ENCODE measurements at places on chromosomes 6 and 20.
A peak's percentile ranks its signal among the peaks of the same experiment; 100 is the strongest.

DNA sequence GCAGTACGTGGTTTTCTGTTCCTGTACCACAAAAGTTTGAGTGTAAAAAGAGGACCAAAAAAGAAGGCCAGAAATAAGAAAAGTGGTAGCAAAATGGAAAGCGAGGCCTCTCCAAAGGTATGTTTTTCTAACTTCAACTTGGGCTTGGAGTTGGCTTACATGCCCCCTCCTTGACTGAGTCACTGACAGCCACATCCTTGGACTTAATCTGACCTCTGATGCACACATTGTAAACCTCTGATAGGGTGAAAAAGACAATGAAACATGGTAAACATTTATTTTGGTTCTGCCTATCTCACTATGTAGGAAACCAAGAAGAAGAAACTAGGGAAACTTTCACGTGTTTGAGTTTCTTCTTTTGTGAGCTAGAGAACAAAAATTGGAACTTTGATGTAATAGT, 503.2 kb upstream of the ID4 start:
- DNase-seq, result peak; percentile 45

GRCh38 chr6:139628270-139628669, 253.8 kb upstream of the CITED2 start:
- DNase-seq, result no peak

GRCh38 chr20:47774131-47774777, 11.0 kb downstream of the SULF2 start:
- DNase-seq, result no peak

DNA sequence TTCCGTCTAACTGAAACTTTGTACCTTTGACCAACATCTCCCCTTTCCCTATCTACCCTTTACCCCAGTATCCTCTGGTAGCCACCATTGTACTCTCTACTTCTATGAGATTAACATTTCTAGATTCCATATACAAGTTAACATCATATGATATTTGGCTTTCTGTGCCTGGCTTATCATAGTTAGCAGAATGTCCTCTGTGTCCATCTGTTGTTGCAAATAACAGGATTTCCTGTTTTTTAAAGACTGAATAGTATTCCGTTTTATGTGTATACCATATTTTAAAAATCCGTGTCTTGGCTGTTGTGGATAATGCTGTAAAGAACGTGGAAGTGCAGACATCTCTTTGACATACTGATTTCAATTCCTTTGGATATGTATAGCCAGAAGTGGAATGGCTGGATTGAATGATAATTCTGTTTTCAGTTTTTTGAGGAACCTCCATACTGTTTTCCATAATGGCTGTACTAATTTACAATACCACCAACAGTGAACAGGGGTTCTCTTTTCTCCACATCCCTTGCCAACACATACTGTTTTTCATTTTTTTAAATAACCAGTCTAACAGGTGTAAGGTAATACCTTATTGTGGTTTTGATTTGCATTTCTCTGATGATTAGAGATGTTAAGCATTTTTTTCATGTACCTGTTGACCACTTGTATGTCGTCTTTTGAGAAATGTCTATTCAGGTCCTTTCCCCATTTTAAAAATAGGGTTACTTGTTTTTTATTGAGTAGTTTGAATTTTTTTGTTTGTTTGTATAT, 53.8 kb downstream of the CDC5L start:
- DNase-seq, result no peak

GRCh38 chr6:79798841-79799240, 148.5 kb downstream of the ELOVL4 start:
- DNase-seq, result no peak

GRCh38 chr6:41936073-41936837, 5.4 kb downstream of the CCND3 start:
- peak; percentile 81 for DNase-seq

DNA sequence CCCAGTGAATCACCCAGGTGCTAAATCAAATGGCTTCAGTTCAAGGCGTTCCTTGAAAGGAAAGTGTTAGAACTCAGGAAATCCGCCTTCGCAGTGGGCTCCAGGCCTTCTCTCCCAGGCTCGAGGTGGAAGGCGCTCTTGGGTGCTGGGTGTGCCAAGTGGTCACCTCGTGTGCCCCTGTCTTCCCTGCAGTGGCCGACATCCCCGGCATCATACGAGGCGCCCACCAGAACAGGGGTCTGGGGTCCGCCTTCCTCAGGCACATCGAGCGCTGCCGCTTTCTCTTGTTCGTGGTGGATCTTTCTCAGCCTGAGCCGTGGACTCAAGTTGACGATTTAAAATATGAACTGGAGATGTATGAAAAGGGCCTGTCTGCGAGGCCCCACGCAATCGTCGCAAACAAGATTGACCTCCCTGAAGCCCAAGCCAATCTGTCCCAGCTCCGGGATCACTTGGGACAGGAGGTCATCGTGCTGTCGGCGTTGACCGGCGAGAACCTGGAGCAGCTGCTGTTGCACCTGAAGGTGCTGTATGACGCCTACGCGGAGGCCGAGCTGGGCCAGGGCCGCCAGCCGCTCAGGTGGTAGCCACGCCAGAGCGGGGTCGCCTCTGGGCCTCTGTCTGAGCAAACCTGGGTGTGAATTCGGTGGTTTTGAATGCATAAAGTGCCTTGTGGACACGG, 17.8 kb downstream of the MTG2 start:
- DNase-seq, result no peak

- no peak for DNase-seq
Observed at GRCh38 chr6:157966589-157966977, 15.1 kb upstream of the SYNJ2 start.

DNA sequence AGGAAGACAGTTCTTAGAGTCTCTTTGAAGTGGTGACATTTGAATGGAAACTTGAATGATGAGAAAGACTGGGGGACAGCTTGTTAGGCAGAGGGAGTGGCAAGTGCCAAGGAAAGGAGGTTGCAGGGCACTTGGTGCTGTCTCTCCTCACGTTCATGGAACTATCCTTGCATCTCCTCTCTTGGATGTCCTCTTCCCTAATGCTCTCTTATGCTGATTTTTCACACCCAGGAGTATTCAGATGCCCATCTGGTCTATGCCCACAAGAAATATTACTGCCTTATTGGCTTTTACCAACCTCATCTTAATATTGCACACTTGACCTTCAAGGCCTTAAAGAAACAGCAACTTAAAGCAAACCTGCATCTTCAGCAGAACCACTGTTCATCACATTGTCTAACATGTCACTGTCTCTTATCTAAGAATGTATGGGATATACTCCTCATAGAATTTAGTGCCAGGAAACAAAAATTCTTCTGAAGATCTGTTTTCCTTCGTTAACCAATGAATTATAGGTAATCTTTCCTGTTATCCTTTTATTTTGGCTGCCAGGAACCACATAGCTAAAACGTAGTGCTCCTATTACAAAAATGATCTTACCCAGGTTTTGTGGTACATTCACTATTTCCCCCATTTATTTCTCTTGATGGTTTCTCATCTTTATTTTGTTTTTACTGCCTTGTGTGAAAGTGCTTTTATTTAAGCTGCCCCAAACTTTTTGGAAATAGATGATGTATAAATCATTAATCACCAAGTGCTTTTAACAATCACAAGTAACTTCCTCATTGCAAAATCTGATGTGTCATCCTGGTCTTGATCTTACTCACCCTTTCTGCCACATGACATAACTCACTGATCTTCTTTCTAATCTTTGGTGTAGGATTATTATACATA, 12.8 kb downstream of the RGS17 start:
- no peak for DNase-seq

DNA sequence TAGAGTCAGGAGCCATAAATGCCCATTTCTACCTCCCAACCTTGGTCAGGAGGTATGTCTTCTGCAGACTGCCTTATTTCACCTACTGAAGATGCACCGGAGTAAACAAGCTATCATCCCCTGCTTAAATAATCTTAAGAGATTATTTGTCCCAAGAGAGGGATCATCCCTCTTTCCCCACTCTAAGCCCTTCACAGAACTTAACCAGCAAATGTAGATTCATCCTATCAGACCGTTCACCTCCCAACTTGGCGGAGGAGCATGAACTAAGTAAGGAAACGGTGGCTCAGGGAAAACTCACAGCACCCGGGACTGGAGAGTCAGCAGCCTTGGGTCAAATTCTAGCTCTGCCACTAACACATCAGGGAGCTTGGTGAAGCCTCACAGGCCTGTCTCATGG, 115.3 kb downstream of the TRERF1 start:
- no peak for DNase-seq

GRCh38 chr6:57216235-57217101, 5.6 kb downstream of the RAB23 start:
- DNase-seq, result no peak

DNA sequence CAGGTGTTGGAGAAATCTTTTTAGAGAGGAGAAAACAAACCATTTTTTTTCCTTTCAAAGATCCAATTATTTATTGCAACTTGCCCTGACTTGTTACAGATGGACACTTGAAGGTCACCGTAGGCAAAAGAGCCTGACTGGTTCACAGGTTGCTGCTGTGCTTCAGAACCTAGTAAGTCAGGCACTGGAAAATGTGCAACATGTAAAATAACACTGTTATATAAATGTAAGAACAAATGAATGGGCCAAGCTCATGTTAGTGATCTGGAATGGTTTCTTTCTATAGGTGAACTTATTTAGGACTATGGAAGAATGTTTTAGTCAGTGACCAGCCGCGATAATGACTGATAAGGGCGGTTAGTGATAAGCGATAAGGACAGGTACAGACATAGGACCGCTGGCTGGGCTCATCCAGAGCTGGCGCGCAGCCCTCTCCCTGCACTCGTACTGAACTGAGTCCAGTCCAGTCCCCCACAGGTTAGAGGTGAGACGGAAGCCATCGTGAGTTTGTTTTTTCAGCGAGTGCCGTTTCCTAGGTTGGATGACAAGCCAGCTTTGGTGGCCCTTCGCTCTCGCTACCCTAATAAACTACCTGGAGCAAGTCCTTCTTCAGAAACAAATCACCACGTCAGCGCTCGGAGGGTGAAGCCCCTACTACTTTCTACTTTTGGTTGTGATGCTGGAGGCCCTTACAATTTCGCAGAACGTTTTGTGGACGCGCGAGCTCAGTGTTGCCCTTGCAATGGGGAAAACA, 94.4 kb upstream of the PRDM1 start:
- no peak for DNase-seq

DNA sequence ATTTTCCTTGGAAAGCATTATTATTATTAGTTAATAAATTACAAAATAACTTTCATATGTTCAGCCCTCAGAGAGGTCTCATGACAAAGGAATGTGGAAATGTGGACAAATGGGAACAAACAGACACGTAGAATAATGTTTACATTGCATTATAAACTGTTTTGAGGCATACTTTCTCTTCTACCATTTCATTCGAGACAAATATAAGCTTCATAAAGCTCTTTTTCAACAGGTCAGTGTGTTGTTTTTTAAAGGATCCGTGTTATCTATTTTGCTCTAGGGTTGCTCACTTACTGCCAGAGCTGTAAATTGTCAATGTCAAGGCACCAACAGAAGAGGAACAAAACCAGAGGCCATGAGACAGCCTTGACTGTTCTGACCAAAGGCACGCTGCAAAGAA, 256.8 kb downstream of the PHACTR1 start:
- DNase-seq, result no peak

GRCh38 chr6:21912151-21912832, 318.7 kb downstream of the SOX4 start:
- no peak for DNase-seq

Data from HTR-8/SVneo (cell line).